ENCODE measurements at places on chromosomes 4 and X.

DNA sequence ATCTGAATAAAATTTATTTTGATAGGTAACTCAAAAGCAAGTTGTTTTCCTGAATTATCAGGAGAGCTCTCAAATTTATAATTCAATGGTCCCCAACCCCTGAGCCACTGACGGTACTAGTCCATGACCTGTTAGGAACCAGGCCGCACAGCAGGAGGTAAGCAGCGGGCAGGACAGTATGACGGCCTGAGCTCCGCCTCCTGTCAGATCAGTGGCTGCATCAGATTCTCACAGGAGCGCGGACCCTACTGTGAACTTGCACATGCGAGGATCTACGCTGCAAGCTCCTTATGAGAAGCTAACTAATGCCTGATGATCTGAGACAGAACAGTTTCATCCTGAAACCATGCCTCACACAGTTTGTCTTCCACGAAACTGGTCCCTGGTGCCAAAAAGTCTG lies 37.9 kb upstream of the SEC24B start:
- no peak for DNase-seq

DNA sequence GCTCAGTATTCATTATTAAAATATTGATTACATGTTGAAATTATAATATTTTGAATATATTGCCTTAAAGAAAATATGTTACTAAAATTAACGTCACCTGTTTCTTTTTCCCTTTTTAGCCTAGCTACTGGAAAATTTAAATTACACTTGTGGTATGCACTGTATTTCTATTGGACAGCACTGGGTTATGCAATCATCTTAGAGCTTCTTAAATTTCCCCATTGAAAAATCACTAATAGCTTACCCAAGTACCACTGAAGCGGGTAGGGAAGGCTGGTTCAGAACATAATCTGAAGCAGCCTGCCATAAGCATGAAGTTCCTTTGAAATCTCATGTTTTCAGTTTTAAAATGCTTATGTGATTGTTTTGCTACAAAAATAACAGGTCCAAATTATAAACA lies 49.5 kb upstream of the TFDP3 start:
- DNase-seq = no peak

DNA sequence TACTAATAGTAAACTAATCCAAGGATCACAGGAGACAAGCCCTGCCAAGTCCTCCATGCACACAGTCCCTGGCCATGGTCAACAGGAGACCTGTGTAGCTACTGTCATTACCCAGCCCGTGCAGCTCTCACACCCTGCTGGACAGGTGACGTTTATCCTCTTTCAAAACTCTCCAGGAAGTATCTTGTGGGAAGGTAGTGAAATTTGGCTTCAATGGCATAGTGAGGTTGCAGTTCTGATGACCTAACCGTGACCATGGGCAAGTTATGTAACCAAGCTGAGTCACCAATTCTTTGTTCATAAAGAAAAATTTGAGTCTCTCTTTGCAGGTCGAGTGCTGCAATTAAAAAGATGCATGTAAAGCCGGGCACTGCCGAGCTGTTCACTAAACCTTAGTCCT lies 11.3 kb upstream of the SLC2A9 start:
- no peak for DNase-seq

GRCh38 chr4:128161138-128161537 lies 100.0 kb downstream of the LARP1B start:
- no peak for DNase-seq

DNA sequence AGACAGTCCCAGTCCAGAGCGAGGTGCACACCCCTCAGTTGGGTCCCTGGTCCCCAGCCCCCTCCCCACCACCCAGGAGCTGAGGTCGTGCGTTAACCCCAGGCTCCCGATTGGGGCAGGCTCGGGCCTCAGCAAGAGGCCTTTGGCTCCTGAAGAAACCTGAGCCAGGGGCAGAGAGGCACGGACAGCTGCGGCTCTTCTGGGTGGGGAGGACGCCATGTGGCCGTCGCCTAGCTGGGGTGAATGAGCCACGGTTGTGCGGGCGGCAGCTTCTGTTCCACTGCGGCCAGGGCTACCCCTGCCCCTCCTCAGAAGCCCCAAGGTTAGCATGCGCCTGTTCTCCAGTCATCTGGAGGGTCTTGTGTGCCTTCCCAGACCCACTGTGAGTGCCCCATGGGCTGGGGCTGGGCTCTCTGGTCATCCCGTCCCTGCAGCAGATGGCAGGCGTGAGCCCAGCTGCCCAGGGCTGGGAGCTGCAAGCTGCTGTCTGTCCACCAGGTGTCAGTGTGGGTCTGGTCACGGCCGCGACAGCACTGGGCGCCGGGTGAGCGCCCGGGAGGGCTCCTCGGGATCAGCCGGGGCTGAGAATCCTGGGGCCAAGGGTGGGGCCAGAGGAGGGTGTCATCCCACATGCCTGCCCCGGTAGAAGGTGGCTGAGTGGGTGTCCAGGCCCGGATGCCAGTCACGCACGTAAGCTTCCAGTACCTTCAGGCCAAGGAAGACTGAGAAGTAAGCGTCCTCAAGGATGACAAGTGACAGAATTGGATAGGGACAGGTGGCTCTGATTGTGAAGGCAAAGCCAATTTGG lies 21.9 kb downstream of the ATP2B3 start:
- peak; percentile 30 for DNase-seq

- DNase-seq = no peak
Measured at GRCh38 chrX:54561622-54562021, 31.6 kb downstream of the GNL3L start.

GRCh38 chrX:1434871-1435240 lies 17.9 kb downstream of the ASMTL start:
- DNase-seq = no peak

- no peak for DNase-seq
Measured at GRCh38 chr4:155617296-155617695, 49.4 kb upstream of the GUCY1A1 start.

GRCh38 chr4:114599903-114600552 lies 1.4 kb downstream of the UGT8 start:
- no peak for DNase-seq

- no peak for DNase-seq
Measured at GRCh38 chr4:5796976-5797375, 86.0 kb downstream of the EVC start.

- peak; percentile 19 for DNase-seq
Measured at GRCh38 chr4:76212851-76213414, 691 bp downstream of the SCARB2 start.

DNA sequence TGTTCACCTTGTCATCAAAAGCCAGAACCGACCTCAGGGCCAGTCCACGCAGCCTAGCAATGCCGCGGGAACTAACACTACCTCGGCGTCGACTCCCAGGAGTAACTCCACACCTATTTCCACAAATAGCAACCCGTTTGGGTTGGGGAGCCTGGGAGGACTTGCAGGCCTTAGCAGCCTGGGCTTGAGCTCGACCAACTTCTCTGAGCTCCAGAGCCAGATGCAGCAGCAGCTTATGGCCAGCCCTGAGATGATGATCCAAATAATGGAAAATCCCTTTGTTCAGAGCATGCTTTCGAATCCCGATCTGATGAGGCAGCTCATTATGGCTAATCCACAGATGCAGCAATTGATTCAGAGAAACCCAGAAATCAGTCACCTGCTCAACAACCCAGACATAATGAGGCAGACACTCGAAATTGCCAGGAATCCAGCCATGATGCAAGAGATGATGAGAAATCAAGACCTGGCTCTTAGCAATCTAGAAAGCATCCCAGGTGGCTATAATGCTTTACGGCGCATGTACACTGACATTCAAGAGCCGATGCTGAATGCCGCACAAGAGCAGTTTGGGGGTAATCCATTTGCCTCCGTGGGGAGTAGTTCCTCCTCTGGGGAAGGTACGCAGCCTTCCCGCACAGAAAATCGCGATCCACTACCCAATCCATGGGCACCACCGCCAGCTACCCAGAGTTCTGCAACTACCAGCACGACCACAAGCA lies 898 bp downstream of the UBQLN2 start:
- DNase-seq = no peak

DNA sequence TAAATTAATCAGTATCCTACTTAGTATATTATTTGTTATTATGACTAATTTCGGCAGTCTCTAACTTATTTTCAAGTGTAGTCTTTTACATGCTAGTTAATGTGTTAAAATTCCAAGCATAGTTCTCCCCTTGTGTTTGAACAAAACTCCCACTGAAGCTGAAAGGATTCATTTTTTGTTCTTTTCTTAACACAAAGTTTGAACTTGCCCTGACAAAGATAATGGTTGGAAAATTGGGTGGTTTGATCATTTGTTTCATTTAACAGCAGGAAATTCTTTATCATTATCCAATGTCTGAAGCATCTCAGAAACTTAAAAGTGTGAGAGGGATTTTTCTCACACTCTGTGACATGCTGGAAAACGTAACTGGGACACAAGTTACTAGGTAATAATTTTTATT lies 36.0 kb downstream of the INTU start:
- no peak for DNase-seq

GRCh38 chr4:48654015-48654664 lies 125.9 kb downstream of the FRYL start:
- DNase-seq = no peak

DNA sequence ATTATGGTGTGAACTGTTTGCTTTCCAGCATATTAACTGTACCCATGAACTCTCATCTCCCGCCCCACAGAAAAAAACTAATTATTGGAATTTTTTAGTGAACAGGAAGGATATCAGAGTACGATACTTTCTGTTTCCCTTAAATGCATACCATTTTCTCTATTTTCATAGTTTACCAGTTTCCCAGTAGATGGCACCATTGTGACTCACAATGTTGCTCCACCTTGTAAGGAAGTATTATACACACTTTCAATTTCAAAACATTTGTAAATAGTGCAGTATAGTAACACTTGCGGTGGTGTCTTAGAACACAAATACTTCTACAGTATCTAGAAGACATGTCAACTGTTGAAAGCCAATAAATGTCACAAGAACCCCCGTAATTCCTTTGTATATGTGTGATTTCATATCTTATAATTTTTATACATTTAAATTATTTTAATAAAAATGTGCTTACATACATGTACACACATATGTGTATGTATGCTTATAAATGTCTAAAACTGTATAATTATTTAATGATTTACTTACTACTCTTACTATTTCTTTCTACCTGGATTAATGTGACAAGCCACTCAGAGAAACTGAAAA lies 167.3 kb downstream of the SLIT2 start:
- DNase-seq = no peak
